Testis (tissue), 5 donors: ENCODE measurements at places on chromosomes 5 and 9.
A peak's percentile ranks its signal among the peaks of the same experiment; 100 is the strongest.

GRCh38 chr5:41835645-41836044, 34.6 kb downstream of the OXCT1 start:
- no peak for DNase-seq

GRCh38 chr9:117783828-117784227, 79.6 kb downstream of the TLR4 start:
- no peak for DNase-seq

- DNase-seq = no peak
Observed at GRCh38 chr5:22541037-22541436, 312.1 kb downstream of the CDH12 start.

DNA sequence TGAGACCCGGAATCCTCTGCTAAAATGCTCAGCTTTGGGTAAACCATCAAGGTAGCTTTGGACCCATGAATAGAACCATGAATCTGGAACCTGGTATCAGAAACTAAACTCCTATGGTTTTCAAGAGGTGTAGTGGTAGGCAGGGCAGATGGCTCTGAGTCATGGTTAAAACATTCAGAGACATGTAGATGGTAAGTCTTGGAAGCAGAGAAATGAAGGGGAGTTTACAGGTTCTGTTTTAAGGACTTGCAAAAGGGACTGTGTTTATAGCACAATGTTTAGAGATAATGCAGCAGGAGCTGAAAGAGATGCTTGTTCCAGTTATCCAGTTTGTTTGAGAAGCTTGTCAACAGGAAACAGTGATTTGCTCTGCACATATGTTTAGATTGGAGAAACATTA, 36.0 kb upstream of the FBN2 start:
- no peak for DNase-seq

- DNase-seq = no peak
Observed at GRCh38 chr9:25225938-25226760, 452.1 kb downstream of the TUSC1 start.

GRCh38 chr5:81505672-81506071, 111.7 kb upstream of the ACOT12 start:
- DNase-seq = no peak

DNA sequence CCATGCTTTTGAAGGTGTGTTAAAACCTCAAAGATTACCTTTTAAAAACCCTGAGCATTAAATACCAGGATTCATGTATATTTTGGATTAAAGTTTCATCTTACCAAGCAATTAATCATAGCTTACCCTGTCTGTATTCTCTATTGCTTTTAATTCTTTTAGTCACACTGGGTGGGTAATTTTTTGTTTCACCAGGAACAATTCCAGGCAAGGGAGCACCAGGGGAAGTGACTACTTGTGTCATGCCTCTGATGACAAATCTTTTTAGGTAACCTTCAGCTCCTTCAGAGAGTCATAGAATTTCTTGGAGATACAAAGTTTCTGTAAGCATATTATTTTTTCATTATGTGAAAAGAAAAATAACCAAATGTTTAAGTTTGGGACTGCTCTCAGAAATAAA, 33.4 kb upstream of the ANXA1 start:
- no peak for DNase-seq

DNA sequence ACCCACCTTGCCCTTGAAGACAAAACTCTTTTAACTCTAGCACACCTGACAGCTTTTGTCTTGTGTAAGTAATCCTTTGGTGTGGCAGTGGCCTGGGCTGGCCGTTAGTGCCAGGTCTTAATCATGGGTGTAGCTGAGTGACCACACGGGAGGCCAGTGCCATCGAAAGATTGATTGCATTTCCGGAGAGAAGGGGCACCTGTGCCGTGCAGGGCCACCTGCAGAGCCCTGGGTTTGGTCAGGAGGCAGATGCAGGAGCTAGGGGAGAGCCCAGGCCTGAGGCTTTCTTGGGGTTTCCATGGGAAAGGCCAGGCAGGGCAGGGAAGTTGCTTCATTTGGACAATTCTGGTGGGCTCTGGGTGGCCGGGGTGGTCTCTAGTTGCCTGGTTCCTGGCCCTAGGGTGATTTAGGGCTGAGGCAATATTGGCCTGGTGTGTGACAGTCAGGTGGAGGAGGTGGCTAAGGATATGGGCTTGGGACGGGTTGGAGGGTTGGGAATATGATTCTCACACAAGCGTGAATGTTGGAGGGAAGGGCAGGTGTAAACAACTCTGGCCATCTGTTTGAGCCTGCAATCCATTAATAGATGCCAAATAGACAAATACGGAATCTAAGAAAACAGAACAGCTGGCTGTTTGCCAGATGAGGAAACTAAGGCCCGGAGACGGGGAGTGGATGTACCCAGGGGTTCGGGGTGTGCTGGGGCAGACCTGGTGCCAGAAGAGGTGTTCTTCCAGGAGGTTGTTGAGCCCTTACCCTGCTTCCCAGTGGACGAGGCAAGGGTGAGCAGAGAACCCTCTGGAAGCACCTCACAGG, 4.6 kb downstream of the DBH start:
- no peak for DNase-seq

GRCh38 chr5:2538169-2538568, 213.3 kb downstream of the IRX2 start:
- no peak for DNase-seq

DNA sequence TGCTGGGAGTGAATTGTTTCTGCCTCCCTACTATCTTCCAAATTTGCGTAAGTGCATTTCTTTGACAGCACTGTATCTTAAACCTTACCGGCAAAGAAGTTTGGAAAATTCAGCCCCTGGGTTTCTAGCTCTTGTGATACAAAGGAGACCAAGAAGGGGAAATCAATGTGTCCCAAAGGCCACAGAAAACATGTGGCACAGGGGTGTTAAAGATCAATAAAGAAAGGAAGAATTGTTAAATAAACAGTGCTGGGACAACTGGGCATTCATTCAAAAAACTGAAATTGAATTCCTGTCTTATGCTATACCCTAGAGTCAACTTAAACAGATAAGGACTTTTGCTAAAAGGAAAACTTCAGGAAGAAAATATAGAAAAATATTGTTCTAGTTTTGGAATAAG, 328.1 kb downstream of the MAN2A1 start:
- no peak for DNase-seq

DNA sequence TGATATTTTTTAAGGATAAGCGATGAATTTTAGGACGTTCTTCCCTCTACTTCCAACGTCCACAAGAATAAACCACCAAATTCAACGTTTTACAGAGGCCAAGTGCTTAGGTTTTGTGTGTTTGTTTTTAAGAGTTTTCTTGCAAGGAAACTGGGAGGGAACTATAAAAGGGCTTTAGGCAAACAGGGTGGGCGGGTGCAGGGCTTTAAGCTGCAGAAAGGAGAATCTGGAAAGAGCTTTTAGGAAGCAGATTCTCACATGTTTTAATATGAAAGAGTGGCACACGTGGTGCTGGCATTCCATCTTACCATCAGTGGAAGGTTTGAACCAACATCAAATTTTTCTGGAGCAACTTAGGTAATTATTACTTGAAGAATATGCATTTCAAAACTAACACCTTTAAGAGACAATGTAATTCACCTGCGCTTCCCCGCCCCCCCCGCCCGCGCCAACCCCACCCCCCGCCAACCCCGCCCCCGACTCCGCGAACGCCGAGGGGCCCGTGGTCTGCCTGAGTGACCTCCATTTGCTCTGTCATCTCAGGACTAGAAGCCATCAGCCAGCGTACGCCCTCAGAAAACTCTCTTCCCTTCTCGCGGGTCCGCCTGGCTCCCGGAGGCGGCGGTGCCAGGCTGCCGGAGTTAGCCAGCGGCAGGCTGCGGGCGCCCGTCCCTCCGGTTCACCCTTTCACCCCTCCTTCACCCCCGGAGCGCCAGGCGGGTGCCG, 911 bp upstream of the PIK3R1 start:
- peak; percentile 59 for DNase-seq

DNA sequence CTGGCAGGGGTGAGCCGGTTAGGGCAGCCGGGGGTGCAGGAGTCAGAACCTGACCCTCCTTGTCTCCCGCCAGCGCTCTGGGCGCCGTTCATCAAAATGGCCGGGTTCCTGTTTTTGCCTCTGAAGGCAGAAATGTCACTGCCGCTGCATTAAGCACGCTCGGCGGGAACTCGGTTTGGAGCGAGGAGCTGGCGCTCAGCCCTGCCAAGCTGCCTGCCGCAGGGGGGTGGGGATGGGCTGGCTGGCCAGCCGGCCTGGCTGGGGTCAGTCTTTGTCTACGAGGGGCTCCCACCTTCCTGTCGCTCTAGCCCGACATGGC, 63.7 kb downstream of the CXXC5 start:
- no peak for DNase-seq

DNA sequence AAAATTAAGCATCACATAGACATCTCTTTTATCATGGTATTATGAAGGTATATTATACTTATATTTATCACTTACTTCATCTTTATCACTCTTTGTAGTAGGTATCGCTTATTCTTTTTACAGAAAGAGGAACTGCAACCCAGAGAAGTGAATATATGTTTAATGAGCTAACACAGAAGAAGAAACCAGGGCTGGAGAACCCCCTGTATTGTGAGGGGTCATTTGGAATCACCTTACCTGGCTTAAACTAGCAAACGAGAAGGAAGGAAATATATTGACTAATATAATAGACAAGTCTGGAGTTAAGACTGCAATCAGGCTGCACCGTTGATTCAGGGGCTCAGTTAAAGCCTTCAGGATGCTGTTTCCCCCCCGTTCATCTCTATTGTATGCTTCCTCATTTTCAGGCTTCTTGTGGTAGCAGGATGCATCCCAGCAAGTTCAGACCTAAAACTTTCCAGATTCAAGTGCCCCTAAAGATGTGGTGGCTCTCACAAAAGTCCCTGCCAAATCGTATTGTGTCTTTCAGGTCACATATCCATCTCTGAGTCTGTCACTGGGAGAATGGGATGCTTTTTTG, 146.4 kb downstream of the GCNT1 start:
- DNase-seq = no peak

DNA sequence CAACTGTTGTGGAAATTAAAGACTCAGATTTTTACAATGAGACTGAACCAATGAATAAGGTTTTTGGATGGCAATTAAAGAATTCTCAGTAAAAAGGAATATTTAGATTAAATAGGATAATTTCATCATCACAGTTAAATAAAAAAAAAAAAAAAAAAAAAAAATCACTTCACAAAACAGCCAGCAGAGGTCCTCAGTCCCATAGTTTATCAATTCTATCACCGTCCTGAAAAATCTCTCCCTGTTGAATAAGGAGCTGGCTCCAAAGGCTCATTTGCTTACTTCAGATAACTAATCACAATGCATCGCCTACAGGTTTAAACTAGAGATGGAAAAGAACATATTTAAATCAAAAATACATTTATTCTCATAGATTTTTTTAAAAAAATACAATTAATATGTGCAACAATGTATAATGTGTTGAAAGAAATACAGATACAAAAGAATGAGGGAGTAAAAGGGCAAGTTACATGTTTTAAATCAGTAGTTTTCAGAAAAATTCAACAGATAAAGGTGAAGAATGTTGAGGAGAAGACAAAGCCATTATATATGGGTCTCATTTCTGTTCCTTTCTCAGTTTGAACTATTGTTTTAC, 175.8 kb upstream of the CHD1 start:
- no peak for DNase-seq

GRCh38 chr9:129395633-129396364, 217.7 kb upstream of the IER5L start:
- DNase-seq = no peak

DNA sequence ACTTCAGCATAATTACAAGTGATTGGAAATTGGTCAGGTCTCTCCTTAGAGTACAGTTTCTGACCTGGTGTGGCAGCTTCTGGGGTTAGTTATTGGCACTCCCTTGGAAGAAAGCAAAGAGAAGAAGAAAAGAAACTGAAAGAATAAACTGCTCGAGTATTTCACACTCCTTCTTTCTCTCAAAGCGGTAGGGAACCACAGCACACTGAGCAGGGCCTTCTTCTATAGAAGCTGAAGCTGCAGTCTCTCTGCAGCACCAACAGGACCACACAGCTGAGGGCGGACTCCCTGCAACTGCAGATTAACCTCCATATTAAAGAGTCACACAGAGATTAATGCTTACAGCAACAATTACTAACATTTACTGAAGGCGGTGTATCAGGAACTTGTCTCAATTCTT, 152.0 kb downstream of the TRPM6 start:
- DNase-seq = no peak

DNA sequence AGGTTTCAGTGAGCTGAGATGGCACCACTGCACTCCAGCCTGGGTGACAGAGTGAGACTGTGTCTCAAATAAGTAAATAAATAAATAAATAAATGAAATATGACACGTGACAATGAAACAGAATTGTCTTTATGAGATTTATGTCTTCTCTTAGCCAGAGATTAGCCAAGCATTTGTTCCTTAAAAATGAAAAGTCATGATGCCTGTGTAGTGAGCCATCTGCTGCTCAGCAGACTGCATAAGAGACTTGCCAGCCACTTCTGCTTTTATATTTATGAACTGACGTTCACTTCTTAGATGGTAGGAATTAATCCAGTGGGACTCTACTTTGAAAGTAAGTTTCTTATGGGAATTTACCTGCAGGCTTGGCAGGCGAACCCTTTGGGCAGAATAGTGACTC, 227.4 kb downstream of the NR3C1 start:
- no peak for DNase-seq

DNA sequence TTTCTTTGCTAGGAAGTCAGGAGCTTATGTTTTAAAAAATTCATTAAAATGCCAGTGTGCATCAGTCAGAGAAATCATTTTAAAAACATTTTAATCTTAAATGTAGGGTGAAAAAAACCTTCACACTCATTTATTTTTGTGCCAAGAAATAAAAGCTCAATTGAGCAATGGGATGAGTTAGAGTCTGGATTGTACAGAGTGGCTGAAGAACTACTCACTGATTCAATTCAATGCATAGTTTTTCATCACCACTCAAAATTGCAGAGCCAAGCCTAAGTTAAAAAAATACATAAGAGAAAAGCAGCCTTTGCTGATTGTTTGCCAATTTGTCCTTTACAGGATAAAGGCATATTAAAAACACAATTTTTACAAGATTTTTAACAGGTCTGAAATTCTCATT, 168.2 kb upstream of the DMRTA1 start:
- no peak for DNase-seq

- DNase-seq = no peak
Observed at GRCh38 chr9:109805050-109805449, 25.1 kb downstream of the PALM2AKAP2 start.

- peak; percentile 63 for DNase-seq
Observed at GRCh38 chr9:136225748-136226679, 19.6 kb downstream of the QSOX2 start.

DNA sequence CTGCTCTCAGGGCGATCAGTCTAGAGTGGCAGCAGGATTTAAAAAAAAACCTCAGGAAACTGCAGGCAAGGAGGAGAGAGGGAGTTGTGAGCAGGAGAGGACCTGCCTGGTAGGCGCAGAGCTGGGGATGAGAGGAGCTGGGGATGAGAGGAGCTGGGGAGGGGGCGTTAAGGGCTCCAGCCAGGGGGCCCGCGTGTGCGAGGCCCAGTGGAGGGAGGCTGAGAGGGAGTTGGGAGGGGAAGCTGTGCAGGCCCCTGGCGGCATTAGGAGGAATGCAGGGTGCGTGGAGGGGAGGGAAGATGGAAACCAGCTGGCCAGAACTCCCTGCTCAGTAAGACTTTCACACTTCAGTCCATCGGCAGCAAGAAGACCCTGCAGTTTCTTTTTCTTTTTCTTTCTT, 45.2 kb upstream of the HMCN2 start:
- peak; percentile 41 for DNase-seq

GRCh38 chr5:89901983-89902382, 507.6 kb downstream of the CETN3 start:
- DNase-seq = no peak
